ENCODE measurements at places on chromosomes 5 and 9.

- DNase-seq, result no peak
Observed at GRCh38 chr9:88927510-88927909, 63.8 kb upstream of the S1PR3 start.

DNA sequence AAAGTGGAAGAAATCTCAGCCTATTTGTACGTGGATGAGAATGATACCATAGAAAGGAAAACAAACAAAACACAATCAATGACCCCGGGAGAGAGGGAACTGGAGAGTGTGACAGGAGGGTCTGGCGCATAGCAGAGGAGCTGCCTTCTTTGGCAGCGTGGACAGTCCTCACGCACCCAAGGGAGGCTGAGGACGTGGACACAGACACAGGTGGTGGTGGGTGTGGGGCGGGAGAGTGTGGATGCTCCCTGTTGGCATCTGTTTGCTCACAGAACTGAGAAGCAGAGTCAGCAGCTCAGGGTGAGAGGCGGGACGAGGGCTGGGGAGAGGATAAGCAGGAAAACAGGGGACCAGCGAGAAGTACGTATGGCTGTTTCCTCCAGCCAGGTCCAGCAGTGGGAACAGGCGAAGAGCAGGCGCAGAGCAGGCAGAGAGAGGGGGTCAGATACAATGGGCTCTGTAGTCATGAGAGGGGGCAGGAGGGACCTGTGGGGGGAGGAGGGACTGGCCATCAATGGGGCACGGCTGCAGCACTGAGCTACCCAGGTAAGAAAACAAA lies 10.0 kb downstream of the CMBL start:
- DNase-seq, result no peak

GRCh38 chr5:42640835-42641234 lies 115.8 kb upstream of the CCDC152 start:
- DNase-seq, result no peak

DNA sequence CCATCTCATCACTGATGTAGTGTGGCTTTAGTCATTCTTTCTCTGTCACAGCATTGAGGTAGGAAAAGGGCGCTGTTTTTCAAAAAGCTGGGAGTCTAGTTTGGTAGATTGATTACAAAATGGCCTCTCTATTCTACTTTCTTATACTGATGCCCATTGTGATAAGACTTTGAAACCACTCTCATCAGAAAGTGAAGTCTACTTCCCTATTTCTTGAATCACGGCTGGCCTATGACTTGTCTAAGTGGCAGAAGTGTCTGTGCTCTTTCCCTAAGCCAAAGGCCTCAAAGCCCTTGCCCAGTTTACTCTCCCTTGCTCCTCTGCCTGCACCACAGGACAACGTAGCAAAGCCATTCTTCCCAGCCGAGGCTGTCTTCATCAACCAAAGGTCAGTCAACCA lies 83.0 kb upstream of the IL33 start:
- DNase-seq, result no peak

- DNase-seq, result no peak
Observed at GRCh38 chr5:158398360-158399201, 539.6 kb upstream of the CLINT1 start.

GRCh38 chr9:121009650-121010049 lies 40.4 kb downstream of the C5 start:
- no peak for DNase-seq

DNA sequence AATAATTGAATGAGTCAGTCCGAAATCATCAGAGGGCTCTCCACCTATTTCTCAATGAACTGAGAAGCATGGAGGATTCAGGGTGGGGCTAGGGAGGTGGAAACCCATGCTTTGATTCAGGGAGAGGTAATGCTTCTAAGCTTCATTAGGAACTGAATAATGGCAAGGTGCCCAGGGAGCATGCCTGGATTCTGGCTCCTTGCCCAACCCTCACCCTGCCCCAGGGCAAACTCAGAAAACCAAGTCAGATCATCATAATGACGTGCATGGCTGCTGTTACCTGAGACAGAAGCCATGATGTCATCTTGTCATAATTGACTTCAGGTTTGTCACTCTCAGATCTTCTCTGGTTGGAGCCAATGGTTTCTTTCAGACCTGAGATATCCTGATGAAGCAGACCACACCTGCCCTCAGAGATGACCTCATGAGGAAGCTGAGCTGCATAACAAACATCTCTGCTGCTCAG lies 199.6 kb downstream of the SYK start:
- no peak for DNase-seq

GRCh38 chr5:208449-209114 lies 9.4 kb downstream of the CCDC127 start:
- DNase-seq, result no peak

DNA sequence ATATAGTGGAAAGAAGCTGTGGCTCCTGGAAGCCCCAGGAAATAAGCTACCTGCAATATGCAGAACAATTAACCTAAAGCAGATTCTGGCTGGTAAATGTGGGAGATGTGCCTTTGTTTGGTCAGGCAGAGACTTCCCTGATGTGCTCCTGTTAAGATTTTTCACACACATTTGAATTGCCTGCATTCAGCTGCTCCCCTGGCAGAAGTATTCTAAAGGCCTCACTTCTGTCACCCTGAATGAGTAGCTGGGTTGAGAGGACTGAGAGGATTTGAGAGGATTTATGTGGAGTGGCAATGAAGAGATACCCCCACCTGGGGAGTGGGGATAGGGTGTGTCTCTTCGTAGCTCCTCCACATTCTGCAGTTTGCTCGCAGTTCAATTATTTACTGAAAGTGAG lies 130.5 kb downstream of the ST8SIA4 start:
- no peak for DNase-seq
